ENCODE measurements at places on chromosomes 7 and 10. TPM values are rescaled to one million over a fixed set of nuclear protein-coding genes. Genes with fewer than 3 reads are reported as not detected.

Gene GBX1
- not detected for total RNA-seq

Gene TUBGCP2
- total RNA-seq, result 44.8 TPM

GRCh38 chr7:77837966-77838365 is 39.4 kb downstream of the PHTF2 start:
- H3K4me3 ChIP-seq, result no peak overlapping the region
- H3K27me3 ChIP-seq, result no peaks in the 10 kb centered on the region
- no peak overlapping the region for H3K27ac ChIP-seq
- H3K4me1 ChIP-seq, result no peaks in the 10 kb centered on the region
- no peak for DNase-seq

DNA sequence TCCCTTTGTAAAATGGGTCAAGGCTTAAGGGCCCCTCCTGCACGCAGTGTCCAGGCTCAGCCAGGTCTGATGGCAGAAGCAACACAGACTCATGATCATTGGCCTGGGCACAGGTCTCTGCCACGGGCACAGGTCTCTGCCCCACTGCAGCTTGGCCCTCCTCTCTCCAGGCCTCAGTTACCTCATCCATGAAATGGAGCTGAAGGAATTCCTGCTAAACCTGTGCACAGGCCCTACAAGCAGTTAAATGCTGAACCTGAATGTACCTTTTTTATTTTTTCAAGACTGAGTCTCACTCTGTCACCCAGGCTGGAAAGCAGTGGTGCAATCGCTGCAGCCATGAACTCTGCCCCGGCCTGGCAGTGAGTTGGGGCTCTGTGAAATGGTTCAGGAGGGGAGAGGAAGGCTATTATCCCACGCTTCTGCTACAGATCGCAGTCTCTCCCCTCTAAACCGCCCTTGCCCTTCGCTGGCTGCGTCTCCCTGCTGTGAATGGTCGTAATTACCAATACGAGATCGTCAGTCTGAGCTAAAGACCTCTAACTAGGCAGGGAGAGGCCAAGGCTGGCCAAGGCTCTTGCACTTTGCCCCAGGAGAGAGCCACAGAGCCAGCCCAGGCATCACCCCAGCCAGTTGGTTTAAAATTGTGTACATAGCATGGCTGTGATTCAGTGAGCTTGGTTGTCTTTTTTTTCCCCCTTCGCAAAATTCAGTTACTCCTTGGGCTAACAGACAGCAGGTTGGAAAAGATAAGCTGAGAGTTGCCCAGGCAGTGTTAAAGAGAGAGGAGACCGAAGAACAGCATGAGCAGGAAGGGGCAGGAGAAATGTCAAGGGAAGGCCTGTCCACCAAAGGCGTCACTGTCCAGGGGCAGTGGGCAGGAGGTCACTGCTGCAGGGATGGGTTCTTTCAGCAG is 93.0 kb upstream of the KCTD7 start:
- peaks cover 40% of the 10 kb centered on the region for H3K36me3 ChIP-seq
- no peaks in the 10 kb centered on the region for H3K27me3 ChIP-seq
- no peaks in the 10 kb centered on the region for H3K4me1 ChIP-seq
- H3K27ac ChIP-seq, result no peak overlapping the region

DNA sequence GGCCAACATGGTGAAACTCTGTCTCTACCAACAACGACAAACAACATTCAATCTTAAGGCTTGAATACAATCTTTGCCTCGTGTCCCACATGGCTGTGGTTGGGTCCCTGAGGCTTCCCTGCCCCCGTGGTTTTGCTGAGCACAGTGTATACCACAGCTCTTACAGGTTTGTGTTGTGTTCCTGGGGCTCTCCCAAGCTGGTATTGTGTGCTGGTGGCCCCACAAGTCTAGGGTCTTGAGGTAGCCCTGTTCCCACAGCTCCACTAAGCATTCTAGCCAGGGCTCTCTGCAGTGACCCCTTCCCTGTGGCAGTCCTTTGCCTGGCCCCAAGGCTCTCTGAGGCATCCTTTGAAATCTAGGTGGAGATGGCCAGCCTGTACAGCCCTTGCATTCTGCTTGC is 68.0 kb upstream of the CCNY start:
- no peak overlapping the region for H3K4me3 ChIP-seq
- H3K27ac ChIP-seq, result no peak overlapping the region
- H3K36me3 ChIP-seq, result no peaks in the 10 kb centered on the region
- H3K4me1 ChIP-seq, result no peaks in the 10 kb centered on the region
- no peaks in the 10 kb centered on the region for H3K27me3 ChIP-seq

DNA sequence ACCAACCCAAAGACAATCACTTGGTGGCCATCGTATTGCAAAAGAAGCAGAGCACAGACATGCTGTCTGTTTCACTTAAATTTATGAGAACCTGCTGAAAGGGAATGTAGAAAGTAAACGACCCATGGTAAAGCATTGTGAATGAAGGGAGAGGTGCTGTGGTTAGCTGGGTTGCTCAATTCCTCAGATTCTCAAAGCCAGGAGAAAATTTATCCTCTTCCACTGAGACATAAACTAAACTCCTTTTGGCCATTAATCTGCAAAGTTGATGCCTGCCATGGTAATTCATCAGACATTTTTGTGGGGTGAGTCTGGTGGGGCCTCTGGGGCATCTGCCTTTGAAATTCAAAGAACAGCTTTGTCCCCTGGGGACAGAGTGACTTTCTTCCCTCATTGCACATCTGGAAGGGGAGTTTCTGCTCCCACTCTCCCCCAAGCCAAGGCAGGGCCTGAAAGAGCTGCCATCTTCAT is 951.0 kb downstream of the LRMDA start:
- no peak for DNase-seq
- H3K4me3 ChIP-seq, result no peak overlapping the region
- no peaks in the 10 kb centered on the region for H3K4me1 ChIP-seq
- H3K27me3 ChIP-seq, result no peaks in the 10 kb centered on the region
- H3K36me3 ChIP-seq, result no peaks in the 10 kb centered on the region
- H3K27ac ChIP-seq, result no peak overlapping the region

- H3K27me3 ChIP-seq, result no peaks in the 10 kb centered on the region
- H3K4me3 ChIP-seq, result no peak overlapping the region
- no peaks in the 10 kb centered on the region for H3K36me3 ChIP-seq
- H3K27ac ChIP-seq, result no peak overlapping the region
- DNase-seq, result no peak
- no peaks in the 10 kb centered on the region for H3K4me1 ChIP-seq
These were observed 79.3 kb upstream of the MDFIC start for GRCh38 chr7:114842551-114843065.

- H3K4me1 ChIP-seq, result peaks cover 91% of the 10 kb centered on the region
- H3K36me3 ChIP-seq, result no peaks in the 10 kb centered on the region
- DNase-seq, result no peak
- H3K4me3 ChIP-seq, result no peak overlapping the region
- peak overlapping the region; percentile 95 for H3K27ac ChIP-seq
- H3K27me3 ChIP-seq, result no peaks in the 10 kb centered on the region
These were observed 41.3 kb downstream of the CUX1 start for GRCh38 chr7:101858437-101859385.

Measured in spleen (tissue), 13 donors.